ENCODE measurements at places on chromosomes 12 and 14. TPM values are rescaled to one million over a fixed set of nuclear protein-coding genes. Genes with fewer than 3 reads are reported as not detected.

DNA sequence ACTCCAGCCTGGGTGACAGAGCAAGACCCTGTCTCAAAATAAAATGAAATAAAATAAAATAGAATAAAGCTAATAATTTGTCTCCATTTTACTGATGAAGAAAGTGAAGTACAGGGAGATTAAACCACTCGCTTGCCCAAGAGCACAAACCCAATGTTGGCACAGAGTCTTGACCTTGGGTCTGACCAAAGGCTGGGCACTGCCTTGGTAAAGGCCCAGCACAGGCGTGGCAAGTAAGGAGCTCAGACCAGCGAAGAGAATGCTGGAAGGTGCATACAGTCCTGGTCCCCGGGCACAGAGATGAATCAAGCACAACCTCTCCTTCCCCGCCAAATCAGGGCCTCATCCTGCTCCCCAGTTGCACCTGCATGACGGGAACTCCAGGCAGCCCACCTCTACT is 26.9 kb downstream of the SCARB1 start:
- no peak for DNase-seq

GRCh38 chr14:101719045-101719645 is 42.4 kb upstream of the PPP2R5C start:
- no peak for DNase-seq

DNA sequence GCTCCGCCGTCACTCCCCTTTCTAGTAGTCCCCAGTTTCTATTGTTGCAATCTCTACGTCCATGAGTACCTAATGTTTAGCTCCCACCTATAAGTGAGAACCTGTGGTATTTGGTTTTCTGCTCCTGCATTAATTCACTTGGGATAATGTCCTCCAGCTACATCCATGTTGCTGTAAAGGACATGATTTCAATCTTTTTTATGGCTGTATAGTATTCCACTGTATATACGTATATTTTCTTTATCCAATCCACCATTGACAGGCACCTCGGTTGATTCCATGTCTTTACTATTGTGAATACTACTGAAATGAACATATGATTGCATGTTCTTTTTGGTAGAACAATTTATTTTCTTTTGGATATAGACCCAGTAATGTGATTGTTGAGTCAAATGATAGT is 114.7 kb downstream of the ANKS1B start:
- DNase-seq = no peak

DNA sequence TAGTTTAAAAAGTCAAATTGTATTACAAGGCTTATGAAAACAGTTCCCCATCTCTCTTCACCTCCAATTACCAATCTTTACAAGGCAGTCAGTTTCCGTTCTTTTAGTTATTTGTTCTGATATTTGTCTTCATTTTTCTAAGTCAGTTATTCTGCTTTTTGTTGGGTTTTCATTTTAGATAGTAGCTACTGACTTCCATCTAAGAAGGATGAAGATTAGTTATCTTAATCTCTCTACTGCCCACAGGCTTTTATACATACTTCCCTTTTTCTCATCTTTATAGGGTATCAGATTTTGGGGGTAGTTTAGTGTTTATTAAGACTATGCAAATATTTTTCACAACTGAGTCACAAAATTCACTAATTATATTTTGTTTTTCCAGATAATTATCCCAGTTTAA is 38.4 kb downstream of the FRS2 start:
- DNase-seq = no peak

DNA sequence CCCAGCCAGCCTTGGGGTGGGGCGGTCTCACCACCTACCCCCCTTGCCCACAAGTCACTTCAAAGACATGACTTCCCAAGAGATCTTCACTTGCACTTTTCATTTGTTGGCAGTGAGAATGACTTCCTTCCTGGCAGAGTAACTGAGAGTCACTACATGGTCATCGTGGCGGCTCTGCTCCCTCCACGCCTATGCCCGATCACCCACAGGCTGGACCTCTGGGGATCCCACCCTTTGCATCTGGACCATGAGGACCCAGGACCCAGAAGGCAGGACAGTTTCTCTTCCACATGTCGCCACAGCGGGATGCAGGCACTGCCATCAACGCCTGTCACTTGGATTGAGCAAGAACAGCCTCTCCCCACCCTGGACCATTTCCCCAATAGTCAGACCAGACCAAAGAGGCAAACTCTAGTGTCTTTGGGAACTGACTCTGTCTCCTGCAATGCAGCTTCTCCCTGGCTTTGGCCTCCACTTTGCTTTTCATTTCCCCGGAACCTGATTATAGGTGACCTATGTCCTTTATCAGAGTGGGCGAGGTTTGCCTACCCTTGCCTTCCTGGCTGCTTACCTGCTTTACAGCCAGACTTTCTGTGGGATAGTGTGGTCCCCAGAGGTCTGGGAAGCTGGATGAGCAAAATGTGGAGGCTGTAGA is 3.6 kb downstream of the VDR start:
- DNase-seq = no peak

DNA sequence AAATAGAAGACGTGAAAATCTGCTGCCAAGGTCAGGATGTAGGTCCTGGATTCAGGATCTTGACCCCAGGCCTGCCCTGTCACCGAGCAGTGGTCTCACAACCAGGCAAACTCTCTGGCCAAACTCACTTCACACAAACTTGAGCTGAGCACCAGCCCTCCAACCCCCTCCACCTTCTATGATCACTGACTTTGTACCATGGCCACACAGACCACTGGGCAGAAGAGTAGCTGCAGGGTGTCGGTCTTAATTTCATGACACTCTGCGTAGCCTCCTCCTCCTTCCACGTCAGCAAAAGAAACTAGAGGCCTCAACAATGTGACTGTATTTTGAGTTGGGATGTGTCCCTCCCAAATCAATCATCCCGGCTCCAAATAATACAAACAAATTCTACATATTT is 7.2 kb upstream of the TBX3 start:
- no peak for DNase-seq

GRCh38 chr14:55819610-55820304 is 239.8 kb downstream of the KTN1 start:
- DNase-seq = no peak

IL31 gene
- not detected for total RNA-seq

ARHGAP9 gene
- 4.4 TPM for total RNA-seq

FBLN5 gene
- total RNA-seq = 47.9 TPM

ACSM4 gene
- total RNA-seq = not detected

SERPINA5 gene
- 1.7 TPM for total RNA-seq

KLRC4 gene
- not detected for total RNA-seq

REM2 gene
- 0.19 TPM for total RNA-seq

HECTD1 gene
- 144 TPM for total RNA-seq
